ENCODE measurements at places on chromosomes 13 and 19. TPM values are rescaled to one million over a fixed set of nuclear protein-coding genes. Genes with fewer than 3 reads are reported as not detected.

Gene PSG11
- polyA plus RNA-seq: not detected

Gene TMEM86B
- 3.5 TPM for polyA plus RNA-seq

- no peak for DNase-seq
- H3K27me3 ChIP-seq: no peaks in the 10 kb centered on the region
- no peak overlapping the region for H3K27ac ChIP-seq
- H3K36me3 ChIP-seq: no peaks in the 10 kb centered on the region
These were observed 137.3 kb upstream of the GPR12 start for GRCh38 chr13:26897706-26898550.

Gene CACNA1A
- polyA plus RNA-seq: 0.19 TPM

DNA sequence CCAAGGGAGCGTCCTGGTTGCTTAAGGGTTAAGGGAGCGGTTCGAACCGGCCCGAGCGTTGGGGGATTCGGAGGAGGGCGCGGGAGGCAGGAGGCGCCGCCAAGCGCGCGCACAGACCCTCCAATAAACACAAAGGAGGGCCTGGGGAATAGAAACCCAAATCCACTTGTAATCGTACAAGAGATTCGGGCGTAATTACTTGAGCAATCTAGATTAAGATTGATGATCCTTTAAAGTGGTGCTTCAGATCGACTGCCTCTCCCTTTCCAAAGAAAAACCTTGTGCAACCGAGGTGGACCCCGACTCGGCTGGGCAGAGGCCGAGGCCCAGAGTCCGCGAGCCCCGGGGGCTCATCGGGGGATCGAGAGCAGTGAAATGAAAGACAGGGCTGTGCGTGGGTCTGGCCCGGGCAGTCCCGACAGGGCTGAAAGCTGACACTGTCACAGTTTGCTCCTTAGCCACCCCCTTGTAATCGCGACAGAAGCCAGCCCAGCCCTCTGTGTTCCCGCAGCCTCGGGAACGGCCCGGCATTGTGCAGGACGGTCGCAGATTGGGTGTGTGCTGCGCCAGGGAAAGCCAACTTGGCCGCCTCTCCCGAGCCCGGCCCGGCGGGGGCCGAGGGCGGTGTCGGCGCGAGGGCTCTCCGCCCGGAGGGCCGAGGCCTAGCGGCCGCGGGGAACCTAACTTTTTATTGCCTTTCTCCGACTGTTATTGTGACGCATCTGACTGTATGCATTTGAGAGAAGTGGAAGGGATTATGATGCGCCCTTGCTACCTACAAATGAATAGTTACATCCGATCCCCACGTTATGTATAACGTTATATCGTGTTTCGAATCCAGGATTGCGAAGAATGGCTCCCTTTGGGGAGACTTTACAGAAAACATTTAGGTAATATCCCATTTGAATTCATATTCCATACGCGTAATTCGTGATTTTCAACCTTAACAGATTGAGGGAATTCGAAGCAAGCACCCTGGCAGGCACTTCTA, 5.5 kb downstream of the MAB21L1 start:
- no peak overlapping the region for H3K27ac ChIP-seq
- H3K4me1 ChIP-seq: peaks cover 10% of the 10 kb centered on the region
- DNase-seq: no peak
- no peaks in the 10 kb centered on the region for H3K36me3 ChIP-seq
- H3K27me3 ChIP-seq: peaks cover 29% of the 10 kb centered on the region
- H3K4me3 ChIP-seq: no peak overlapping the region

- H3K27ac ChIP-seq: no peak overlapping the region
- DNase-seq: no peak
- H3K36me3 ChIP-seq: no peaks in the 10 kb centered on the region
- H3K27me3 ChIP-seq: no peaks in the 10 kb centered on the region
- H3K4me3 ChIP-seq: no peak overlapping the region
- H3K4me1 ChIP-seq: no peaks in the 10 kb centered on the region
These were observed 123.6 kb downstream of the PCDH9 start for GRCh38 chr13:67106502-67107057.

Gene F2RL3
- polyA plus RNA-seq: not detected

- peak; percentile 85 for DNase-seq
- peak overlapping the region; percentile 95 for H3K27ac ChIP-seq
- no peaks in the 10 kb centered on the region for H3K27me3 ChIP-seq
- H3K4me1 ChIP-seq: peaks cover 42% of the 10 kb centered on the region
- peaks cover 7% of the 10 kb centered on the region for H3K36me3 ChIP-seq
These were observed 3.1 kb downstream of the ABHD17A start for GRCh38 chr19:1882089-1882785.

- DNase-seq: no peak
- peaks cover 60% of the 10 kb centered on the region for H3K4me1 ChIP-seq
- no peaks in the 10 kb centered on the region for H3K36me3 ChIP-seq
- no peaks in the 10 kb centered on the region for H3K27me3 ChIP-seq
- H3K4me3 ChIP-seq: no peak overlapping the region
These were observed 3.8 kb downstream of the ELAVL1 start for GRCh38 chr19:8001651-8001994.

DNA sequence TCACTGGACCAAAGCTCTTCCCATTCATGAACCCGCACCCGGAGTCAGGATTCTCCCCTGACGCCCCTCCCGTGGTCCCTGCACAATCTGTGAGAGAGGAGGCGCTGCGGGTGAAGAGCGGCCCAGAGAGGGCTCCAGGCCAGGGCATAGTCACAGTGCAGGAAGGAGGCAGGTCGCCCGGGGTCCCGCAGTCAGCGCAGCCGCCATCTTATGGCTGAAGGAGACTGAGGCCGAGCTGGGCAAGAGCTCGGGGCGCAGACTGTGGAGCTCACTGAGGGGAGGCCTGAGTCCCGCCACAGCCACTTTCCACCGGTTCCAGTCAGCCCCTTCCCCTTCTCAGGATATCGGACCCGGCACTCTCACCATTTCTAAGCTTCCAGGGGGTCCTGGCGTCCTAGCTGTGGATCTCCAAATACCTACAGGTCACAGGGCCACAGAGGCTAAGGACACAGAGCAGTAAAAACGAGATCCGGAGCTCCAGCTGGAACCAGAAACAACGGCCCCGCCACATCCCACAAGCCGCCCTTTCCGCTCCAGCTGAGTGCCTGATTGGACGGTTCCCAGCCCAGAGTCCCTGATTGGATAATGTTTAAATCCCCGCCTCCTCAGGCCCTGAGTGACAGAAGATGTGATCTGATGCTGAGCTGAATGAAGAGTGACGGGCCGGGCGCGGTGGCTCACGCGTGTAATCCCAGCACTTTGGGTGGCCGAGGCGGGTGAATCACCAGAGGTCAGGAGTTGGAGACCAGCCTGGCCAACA, at the start of gene ZNF99:
TSS of gene ZNF99 (minus strand) at position 501 of the 760 bp plus-strand sequence. CDS start at position 366, 135 bp downstream.
- no peaks in the 10 kb centered on the region for H3K4me1 ChIP-seq
- H3K36me3 ChIP-seq: no peaks in the 10 kb centered on the region
- DNase-seq: no peak
- no peak within 1 kb of the TSS for H3K4me3 ChIP-seq
- no peak within 1 kb of the TSS for H3K27ac ChIP-seq
- H3K27me3 ChIP-seq: no peaks in the 10 kb centered on the region

DNA sequence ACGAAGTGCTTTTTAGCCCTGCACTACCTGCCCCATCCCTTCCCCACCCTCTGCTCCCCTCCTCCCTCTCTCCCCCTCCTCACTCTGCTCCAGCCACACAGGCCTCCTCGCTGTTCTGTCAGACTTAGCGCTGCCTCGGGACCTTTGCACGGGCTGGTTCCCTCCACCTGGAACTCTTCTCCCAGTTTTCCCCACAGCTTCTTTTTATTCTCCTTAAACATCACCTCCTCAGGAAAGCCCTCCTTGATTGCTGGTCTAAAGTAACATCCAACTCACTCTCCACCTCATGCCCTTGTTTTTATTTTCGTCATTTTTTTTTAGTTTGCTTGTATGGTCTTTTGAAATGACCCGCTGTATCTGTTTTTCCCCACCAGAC, 19.6 kb upstream of the ZNRF4 start:
- H3K27me3 ChIP-seq: no peaks in the 10 kb centered on the region
- H3K36me3 ChIP-seq: no peaks in the 10 kb centered on the region
- no peak overlapping the region for H3K27ac ChIP-seq
- no peaks in the 10 kb centered on the region for H3K4me1 ChIP-seq

- H3K4me1 ChIP-seq: no peaks in the 10 kb centered on the region
- no peaks in the 10 kb centered on the region for H3K36me3 ChIP-seq
- no peak overlapping the region for H3K4me3 ChIP-seq
- DNase-seq: no peak
- no peaks in the 10 kb centered on the region for H3K27me3 ChIP-seq
- H3K27ac ChIP-seq: no peak overlapping the region
These were observed 15.6 kb upstream of the SIGLEC10 start for GRCh38 chr19:51433043-51433442.

GRCh38 chr19:18233224-18233825, 7.1 kb upstream of the PDE4C start:
- peak; percentile 43 for DNase-seq
- peaks cover 25% of the 10 kb centered on the region for H3K27me3 ChIP-seq
- H3K27ac ChIP-seq: no peak overlapping the region
- no peak overlapping the region for H3K4me3 ChIP-seq

GRCh38 chr13:24232474-24232873, 72.0 kb downstream of the SPATA13 start:
- H3K27me3 ChIP-seq: no peaks in the 10 kb centered on the region
- H3K4me1 ChIP-seq: peaks cover 5% of the 10 kb centered on the region
- H3K27ac ChIP-seq: no peak overlapping the region
- DNase-seq: no peak
- H3K4me3 ChIP-seq: no peak overlapping the region

DNA sequence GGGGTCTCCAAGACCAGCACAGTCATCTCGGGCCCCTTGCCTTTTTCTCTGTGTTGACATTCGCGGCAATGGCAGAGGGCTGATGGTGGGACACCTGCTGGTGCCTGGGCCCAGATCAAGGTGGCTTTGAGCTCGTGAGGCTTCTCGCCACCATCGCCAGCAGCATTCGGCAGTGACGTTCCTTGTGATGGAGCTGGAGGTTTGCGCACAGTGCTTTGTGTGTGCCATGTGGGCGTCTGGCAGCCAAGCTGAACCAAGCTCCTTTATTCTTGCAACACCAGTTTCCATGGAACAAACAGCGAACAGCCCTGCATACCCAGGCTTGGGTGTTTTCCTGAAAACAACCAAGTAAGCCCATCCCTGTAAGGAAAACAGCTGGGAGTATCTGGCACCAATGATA, 9.1 kb upstream of the TMEM255B start:
- H3K27me3 ChIP-seq: no peaks in the 10 kb centered on the region
- no peak overlapping the region for H3K4me3 ChIP-seq

DNA sequence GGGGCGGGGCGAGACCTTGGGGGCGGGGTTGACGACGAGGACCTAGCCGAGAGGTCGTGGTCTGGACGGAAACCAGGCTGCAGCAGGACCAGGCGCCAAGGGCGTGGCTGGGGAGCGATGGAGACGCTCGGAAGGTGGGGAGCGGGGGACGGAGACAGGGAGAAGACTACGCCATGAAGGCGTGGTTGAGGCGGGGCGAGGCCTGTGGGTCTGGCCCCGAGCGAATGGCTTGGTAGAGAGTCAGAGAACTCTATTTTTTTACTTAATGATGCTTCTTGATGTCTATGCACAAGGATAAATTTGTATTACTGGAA, 674 bp upstream of the FBXL12 start:
- no peak for DNase-seq
- H3K4me3 ChIP-seq: peak overlapping the region; percentile 48
- no peaks in the 10 kb centered on the region for H3K36me3 ChIP-seq
- H3K27ac ChIP-seq: peak overlapping the region; percentile 66

DNA sequence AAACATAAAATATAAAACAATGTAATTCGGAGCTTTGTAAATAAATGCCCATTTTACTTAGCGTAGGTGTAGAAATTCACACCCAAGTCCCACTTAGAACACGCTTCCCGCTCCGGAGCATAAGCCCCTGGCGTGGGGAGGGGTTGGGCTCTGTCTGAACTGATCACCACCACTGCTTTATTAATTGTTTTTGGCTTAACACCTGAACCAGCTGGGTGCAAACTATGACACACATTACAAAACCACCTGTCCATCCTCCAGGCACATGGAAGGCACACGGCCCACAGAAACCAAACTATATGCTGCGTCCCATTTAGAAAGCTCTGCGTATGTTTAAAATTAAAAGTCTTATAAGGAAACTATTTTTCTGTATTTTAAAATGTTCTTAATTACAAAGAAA, 25.9 kb downstream of the RASA3 start:
- no peak overlapping the region for H3K4me3 ChIP-seq
- peaks cover 42% of the 10 kb centered on the region for H3K36me3 ChIP-seq
- no peak overlapping the region for H3K27ac ChIP-seq
- no peak for DNase-seq

Gene PALM3
- not detected for polyA plus RNA-seq

Measured in CD4-positive, alpha-beta memory T cell (primary cell).